ENCODE measurements at places on chromosomes 6 and 20.

DNA sequence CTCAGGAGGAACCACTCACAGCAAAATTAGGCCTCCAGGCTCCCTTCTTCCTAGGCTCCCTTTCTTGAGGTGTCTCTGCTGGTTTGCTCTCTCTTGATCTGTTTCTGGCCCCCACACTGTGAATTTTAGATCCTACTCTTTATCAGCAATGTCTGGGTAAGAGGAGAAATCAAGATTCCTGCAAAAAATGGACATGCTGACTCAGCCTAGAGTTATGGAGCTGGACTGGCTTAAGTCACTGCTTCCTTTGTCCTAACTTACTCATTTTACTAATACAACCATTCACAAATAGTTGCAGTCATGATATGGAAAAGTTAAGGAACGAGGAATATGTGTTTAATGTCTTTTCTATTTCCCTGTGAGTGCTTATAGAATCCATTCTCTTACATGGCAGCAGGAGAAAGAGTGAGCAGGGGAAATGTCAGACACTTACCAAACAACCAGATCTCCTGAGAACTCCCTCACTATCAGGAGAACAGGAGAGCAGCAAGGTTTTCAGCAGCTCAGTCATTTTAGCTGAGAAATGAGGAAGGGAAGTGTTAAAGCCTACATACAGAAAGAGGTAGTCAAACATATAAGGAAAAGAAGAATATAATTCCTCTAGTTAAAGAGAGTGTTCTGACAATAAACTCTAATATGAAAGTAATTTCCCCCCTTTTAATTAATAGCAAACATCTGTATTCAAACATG, 160.8 kb downstream of the PDE7B start:
- DNase-seq = no peak

GRCh38 chr6:36760685-36761435, 63.2 kb downstream of the RAB44 start:
- no peak for DNase-seq

- no peak for DNase-seq
These were observed 424.5 kb upstream of the FLRT3 start for GRCh38 chr20:14761903-14762302.

DNA sequence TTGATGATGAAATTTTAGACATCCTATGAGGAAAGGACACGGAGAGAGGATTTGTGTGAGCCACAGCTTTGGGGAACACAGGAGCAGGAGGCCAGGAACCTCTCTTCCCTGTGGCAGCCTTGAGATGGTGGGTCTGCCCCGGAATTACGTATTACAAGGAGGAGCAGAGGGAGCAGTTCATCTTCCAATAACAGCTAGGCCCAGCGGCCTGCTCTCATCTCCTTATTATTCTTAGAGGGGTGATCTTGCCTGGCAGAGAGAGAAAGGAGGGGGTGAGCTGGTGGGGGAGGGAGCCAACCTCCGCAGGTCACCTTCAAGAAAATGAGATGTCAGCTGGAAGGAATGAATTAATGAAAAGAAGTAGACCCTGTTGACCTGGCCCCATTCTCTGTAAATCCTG, 305.8 kb downstream of the LRFN2 start:
- no peak for DNase-seq

DNA sequence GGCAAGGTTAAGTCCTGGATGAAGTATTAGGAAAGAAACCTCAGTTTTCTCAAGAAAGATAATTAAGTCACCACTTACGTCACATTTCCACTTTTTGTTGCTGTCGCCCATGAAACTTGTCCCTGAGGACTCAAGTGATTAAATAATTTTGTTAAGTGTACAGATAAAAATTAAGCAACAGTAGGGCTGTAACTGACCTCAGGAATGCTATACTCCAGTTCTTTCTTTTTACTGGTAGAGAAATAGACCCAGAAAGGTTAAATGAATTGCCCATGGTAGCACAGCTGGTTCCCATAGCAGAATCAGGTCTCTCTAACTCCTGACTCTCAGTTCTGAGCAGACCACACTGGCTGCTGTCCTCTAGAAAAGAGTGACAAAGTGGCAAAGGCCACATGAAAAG, 54.5 kb downstream of the CLIC5 start:
- DNase-seq = no peak

GRCh38 chr6:25619217-25619616, 32.8 kb upstream of the SCGN start:
- DNase-seq = no peak

DNA sequence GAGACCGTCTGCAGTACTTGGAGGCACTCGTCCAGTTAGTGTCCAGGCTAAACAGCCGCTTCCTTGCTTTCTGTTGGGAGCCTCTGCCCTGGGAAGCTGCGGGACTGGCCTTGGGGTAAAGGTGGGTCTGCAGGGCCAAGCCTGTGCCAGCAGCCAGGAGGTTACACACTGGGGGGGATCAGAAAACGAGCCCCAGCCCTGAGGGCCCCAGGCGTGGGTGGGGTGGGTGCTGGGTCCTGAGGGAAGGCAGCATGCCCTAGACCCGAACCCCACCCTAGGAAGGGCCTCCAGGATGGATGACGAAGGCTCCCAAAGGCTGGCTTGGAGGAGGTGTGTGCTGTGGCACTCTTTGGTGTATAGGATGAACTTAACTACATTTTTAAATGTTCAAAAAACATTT, 335.2 kb downstream of the ZFAND3 start:
- DNase-seq = no peak

DNA sequence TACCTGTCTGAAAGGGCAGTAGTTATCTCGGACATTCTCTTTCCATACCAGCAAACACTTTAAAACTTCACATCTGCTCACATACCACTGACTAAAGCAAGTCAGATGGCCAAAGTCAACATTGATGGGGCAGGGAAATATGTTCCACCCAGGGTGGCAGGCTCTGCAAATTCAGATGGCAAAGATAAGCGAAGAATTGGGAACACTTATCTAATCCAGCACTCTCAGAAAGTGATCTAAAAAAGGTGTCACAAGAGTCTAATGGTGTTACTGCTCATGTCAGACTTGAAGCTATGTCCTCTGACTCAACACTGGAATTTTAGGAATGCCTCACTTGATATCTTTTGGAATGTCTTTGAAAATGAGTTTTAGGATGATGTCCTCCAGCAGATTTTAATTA, 1086.2 kb downstream of the KIF16B start:
- DNase-seq = no peak

- peak; percentile 78 for DNase-seq
These were observed 48.5 kb downstream of the RPF2 start for GRCh38 chr6:111030008-111031007.

GRCh38 chr6:108323710-108324466, 29.0 kb downstream of the AFG1L start:
- DNase-seq = no peak

- DNase-seq = no peak
These were observed 47.5 kb downstream of the FOXC1 start for GRCh38 chr6:1657116-1657770.

- peak; percentile 8 for DNase-seq
These were observed 87.1 kb downstream of the TRMT6 start for GRCh38 chr20:5863040-5863833.

GRCh38 chr6:15930207-15930606, 198.7 kb upstream of the MYLIP start:
- no peak for DNase-seq

DNA sequence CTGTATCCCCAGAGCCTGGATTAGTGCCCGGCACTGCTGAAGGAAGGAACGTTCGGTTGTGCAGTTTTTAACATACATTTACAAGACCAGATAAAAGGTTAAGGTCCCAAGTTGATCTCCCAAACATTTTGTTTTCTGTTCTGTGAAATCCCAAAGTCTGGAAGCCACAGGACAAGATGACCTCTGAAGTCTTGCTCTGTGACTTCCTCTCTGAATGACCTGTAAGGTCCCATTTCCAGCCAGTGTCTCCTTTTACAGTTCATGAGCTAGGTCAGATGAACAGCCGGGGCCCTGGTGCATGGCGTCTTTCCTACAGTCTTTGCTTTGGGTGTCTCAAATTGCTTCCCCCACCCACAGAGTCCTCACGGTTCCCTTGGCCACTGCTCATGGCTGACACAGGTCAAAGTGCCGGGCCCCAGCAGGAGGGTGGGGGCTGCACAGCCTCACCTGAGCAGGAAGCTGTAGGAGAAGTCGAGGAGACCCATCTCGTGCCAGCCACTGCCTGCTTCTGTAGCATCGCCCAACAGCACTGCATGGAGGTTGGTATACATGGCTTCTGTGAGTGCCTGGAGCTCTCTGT, 24.0 kb downstream of the PTGIS start:
- no peak for DNase-seq

- DNase-seq = peak; percentile 4
These were observed 81.3 kb upstream of the BHLHE23 start for GRCh38 chr20:63087872-63088680.

GRCh38 chr6:4021854-4022695, 56.9 kb downstream of the FAM217A start:
- DNase-seq = no peak

DNA sequence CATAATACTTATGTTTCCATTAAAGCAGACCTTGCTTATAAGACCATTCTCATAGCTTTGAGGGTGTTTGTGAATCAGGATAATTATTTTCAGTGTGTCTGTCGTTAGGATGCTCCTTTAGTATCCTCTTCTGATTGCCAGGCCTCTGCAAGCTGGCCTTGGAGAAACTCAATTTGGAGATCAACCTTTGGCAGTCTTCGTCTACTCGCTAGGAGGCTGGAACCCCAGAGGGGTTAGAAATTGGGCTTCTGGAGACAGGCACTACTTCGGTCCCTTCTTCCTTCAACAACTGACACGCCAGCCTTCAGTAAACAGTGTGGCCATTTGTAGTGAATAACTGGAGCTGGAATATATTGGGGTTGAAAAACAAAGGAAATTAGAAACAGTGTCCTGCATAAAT, 100.8 kb upstream of the CITED2 start:
- no peak for DNase-seq

GRCh38 chr20:15339264-15339663, 1001.9 kb upstream of the FLRT3 start:
- DNase-seq = no peak

DNA sequence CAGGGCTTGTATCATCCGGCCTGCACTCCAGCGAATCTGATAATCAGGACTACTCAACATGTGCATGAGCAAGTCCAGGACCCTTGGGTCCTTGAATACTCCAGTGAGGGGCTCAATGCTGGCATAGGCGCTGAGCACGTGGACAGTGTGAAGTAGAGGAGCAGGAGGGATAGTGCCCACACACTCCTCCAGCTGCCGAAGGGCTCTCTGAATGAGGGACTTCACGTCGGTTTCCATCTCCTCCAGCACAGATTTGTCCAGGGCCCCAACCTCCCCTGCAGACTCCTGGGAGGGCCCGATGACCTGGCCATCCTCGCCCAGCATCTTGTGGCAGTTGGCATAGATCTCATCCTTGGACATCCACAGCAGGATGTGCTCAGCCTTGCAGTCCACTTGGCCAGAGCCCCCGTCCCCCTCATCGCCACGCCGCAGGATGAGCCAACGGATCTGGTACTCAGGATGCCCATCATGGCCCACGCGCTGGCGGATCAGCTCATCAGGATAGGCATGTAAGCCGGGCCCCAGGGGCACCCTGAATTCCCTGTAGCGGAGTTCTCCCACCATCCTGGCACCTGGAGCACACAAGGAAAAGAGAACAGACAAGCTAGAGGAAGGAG, 1.3 kb downstream of the CUL7 start:
- DNase-seq = no peak

All from WERI-Rb-1 (cell line).